Activated T-helper 2 cell treated with anti-CD3 and anti-CD28 coated beads, Interferon-gamma antibody, Interleukin-2, Interleukin-4, amounts not matched to agents 10 μg/mL and 5 μg/mL and 100 μg/mL, durations not matched to agents 14 hours and 24 hours and 36 hours (primary cell): ENCODE measurements at places on chromosomes 6 and 20. TPM values are rescaled to one million over a fixed set of nuclear protein-coding genes. Genes with fewer than 3 reads are reported as not detected.

DNA sequence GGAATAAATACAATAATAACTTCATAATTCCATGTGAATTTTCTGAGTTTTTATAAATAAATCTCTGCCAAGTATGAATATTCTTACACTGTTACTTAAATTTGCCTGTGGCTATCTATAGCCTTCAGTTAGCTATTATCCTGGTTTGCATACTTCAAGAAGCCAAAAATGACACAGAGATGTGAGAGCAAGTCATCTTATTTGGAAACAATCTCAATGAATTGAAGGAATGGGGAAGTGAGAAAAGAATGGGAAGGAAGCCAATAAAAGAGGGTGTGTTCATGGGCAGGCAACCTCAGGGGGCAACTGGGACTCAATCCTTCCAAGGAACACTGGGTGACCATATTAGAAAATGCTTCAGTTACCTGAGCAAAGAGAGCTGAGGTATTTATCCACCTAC, 9.9 kb downstream of the HAO1 start:
- no peak for DNase-seq

DNA sequence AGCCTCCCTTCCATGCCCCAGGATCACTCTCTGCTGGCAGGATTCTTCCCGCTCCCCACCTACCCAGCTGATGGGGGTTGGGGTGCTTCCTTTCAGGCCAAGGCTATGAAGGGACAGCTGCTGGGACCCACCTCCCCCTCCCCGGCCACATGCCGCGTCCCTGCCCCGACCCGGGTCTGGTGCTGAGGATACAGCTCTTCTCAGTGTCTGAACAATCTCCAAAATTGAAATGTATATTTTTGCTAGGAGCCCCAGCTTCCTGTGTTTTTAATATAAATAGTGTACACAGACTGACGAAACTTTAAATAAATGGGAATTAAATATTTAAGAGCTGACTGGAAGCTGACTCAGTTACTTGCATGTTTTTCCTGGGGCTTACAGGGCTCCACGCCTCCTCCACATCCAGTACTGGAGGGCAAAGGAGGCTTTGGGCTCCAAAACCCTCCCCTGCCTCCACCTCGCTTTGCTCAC, 24.3 kb upstream of the FANCE start:
- no peak for DNase-seq

DNA sequence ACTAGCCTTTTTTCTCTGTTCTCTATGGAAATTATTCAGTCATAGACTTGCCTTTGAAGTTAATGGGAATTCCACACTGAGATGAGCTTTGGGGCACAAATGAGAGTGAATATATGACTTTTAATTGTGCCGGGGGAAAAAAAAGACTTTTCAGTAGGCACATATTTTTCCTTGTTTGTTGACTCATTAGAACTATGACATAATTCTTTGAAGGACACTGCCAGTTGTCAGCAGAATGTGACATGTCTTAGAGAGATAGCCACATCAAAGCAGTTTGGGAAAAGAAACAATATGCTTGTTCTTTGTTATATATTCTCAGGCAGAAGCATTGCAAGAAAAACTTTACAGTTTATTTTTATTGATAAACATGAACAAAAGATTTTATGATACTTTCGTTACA, 138.3 kb downstream of the COL9A1 start:
- DNase-seq = no peak

DNA sequence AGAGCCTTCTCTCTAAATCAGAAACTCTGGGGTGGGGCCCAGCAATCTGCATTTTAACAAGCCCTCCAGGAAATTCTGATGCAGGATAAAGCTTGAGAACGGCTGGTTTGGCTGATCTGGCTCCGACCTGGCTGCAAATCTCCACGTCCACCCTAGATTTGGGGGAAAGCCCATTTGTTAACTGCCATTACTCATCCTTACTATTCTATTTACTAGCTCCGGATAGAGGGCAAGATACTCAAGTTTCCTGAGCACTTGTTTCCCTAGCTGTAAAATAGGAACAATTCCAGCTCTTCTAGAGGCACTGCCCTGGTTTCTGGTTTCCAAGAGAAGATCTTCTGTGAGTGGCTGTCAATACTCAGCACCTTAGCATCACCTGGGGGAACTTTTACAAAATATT, 44.4 kb downstream of the DAAM2 start:
- DNase-seq = no peak

GRCh38 chr20:47775039-47775438, 10.2 kb downstream of the SULF2 start:
- DNase-seq = no peak

The FAM83D gene
- 15.4 and 15.6 TPM in 2 replicates for total RNA-seq

The SMLR1 gene
- not detected in 2 replicates for total RNA-seq

DNA sequence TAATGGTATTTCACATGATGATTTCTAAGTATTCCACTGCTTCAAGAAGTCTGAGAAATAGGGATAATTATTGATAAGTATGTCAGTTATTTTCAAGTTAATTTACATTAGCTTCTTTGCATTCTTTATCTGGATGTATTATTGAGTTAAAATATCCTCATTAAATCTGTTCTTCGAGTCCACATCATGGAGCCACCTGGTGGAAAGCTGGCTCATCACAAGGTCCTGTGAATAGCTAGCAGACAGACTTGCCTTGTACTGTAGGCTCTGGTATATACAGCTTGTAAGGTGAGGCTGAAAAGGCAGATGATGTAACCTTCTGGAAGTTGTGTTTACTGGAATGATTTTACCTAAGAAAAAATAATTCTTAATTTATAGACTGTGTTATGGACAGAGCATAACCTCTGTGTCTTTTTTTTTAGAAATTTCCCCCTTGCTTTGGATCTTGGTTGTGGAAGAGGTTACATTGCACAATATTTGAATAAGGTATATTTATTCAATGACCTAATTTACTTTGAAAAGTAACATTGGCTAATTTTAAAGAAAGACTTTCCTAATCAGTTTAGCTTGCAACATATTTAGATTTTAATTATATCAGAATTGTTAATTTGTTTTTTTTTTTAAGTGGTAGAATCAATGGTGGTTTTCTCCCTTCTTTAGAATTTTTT, 3.5 kb downstream of the NDUFAF5 start:
- no peak for DNase-seq
